ENCODE measurements at places on chromosomes 5 and 9.

GRCh38 chr9:99348289-99348688, 126.2 kb downstream of the SEC61B start:
- DNase-seq, result no peak
- H3K36me3 ChIP-seq, result no peaks in the 10 kb centered on the region
- H3K4me1 ChIP-seq, result no peaks in the 10 kb centered on the region
- H3K27me3 ChIP-seq, result no peaks in the 10 kb centered on the region
- H3K4me3 ChIP-seq, result no peak overlapping the region

- no peak for DNase-seq
- H3K4me1 ChIP-seq, result no peaks in the 10 kb centered on the region
- H3K36me3 ChIP-seq, result no peaks in the 10 kb centered on the region
- no peak overlapping the region for H3K4me3 ChIP-seq
Measured at GRCh38 chr9:1429297-1429696, 379.1 kb downstream of the DMRT2 start.

- no peak for DNase-seq
- H3K27ac ChIP-seq, result no peak overlapping the region
- H3K27me3 ChIP-seq, result no peaks in the 10 kb centered on the region
- no peak overlapping the region for H3K4me3 ChIP-seq
- H3K4me1 ChIP-seq, result no peaks in the 10 kb centered on the region
Measured at GRCh38 chr5:172973127-172973916, 10.2 kb upstream of the ATP6V0E1 start.

GRCh38 chr9:114397219-114397847, 9.6 kb upstream of the AKNA start:
- H3K36me3 ChIP-seq, result no peaks in the 10 kb centered on the region
- no peaks in the 10 kb centered on the region for H3K27me3 ChIP-seq
- H3K4me3 ChIP-seq, result peak overlapping the region; percentile 79
- H3K4me1 ChIP-seq, result peaks cover 13% of the 10 kb centered on the region

- DNase-seq, result no peak
- no peak overlapping the region for H3K4me3 ChIP-seq
- no peaks in the 10 kb centered on the region for H3K36me3 ChIP-seq
- no peaks in the 10 kb centered on the region for H3K4me1 ChIP-seq
- H3K27ac ChIP-seq, result no peak overlapping the region
Measured at GRCh38 chr9:18485714-18486113, 11.8 kb downstream of the ADAMTSL1 start.

DNA sequence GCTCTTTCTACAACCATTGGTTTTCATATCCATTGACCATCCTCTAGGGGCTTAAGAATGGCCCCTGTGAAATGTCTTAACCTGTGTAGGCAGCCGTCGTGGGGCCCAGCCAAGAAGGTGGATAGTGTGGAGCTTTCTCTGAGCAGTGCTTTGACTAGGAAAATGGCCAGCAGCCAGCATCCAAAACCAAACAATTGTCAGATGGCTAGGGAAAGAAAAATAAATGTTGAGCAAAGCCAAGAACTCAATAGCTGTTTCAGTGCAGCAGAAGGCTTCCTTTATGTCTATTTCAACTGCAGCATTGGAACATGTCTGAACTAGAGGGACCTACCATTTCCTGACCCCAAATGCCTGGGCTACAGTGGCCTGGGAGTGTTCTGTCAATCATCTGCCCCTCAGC, 374.9 kb downstream of the TLE4 start:
- H3K27ac ChIP-seq, result no peak overlapping the region
- no peaks in the 10 kb centered on the region for H3K4me1 ChIP-seq
- H3K36me3 ChIP-seq, result no peaks in the 10 kb centered on the region
- no peak for DNase-seq

- H3K27ac ChIP-seq, result peak overlapping the region; percentile 97
- H3K4me3 ChIP-seq, result peak overlapping the region; percentile 47
- peaks cover 84% of the 10 kb centered on the region for H3K4me1 ChIP-seq
- no peaks in the 10 kb centered on the region for H3K27me3 ChIP-seq
Measured at GRCh38 chr9:129140397-129141065, 29.3 kb downstream of the PTPA start.

DNA sequence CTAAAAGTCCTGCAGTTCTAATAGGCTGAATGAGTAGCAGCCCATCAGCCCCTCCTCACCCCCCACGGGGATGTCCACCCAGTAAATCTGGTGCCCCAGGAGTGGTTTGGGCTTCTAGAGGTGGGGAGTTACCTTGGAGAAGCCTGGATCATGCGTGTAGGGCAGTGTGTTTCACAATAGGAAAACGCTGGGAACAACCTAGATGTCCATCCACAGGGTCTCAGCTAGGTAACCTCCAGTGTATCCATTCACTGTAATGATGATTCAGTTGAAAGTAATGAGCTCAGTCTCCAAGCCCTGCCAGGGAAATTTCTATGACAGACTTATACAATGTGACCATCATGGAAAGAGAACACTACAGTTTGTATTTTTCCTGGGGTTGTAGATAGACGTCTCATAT, 51.8 kb downstream of the NDST1 start:
- no peak overlapping the region for H3K27ac ChIP-seq
- H3K4me3 ChIP-seq, result no peak overlapping the region
- no peaks in the 10 kb centered on the region for H3K4me1 ChIP-seq

DNA sequence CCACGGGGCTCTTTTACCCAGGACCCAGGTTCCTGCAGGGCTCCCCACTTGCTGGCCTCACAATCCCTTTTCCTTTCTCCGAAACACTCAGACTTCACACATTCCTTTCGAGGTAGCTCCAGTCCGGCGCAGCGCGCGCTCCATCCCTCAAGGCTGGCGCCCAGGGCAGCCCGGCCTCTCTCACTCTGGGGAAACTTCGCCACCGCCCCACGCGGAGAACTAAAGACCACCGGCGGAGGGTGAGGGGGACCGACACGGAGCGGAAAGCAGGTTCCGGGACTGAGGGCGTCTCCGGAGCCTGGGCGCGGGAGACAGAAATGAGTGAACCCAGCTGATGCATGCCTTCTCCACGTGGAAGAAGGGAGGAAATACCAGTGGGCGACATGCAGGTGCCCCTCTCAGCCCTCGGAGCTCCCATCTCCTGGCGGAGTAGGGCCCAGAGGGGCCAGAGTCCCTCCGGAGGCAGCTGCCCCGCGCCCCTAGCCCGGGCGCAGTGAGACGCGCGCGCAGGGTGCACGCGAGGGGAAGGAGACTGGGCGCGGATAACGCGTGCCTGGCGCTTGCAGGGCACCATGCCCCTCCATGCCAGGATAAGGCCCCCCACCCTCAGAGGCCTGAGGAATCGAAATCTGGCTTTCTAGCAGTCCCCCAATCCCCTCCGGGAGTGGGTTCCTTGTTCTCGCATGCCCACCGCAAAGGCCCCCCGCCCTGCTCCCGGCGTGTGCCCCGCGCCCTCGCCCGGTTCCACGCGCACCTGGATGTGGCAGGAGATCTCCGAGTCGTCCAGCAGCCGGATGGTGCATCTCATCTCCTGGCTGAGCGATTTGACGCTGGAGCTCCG, 650 bp downstream of the FRMD3 start:
- peak overlapping the region; percentile 71 for H3K4me3 ChIP-seq
- no peak for DNase-seq
- H3K27me3 ChIP-seq, result no peaks in the 10 kb centered on the region
- H3K27ac ChIP-seq, result no peak overlapping the region
- H3K36me3 ChIP-seq, result no peaks in the 10 kb centered on the region
- H3K4me1 ChIP-seq, result peaks cover 24% of the 10 kb centered on the region

GRCh38 chr5:66717455-66718373, 121.5 kb downstream of the MAST4 start:
- H3K4me3 ChIP-seq, result no peak overlapping the region
- no peaks in the 10 kb centered on the region for H3K27me3 ChIP-seq
- no peak overlapping the region for H3K27ac ChIP-seq
- DNase-seq, result no peak
- no peaks in the 10 kb centered on the region for H3K4me1 ChIP-seq
- H3K36me3 ChIP-seq, result no peaks in the 10 kb centered on the region

DNA sequence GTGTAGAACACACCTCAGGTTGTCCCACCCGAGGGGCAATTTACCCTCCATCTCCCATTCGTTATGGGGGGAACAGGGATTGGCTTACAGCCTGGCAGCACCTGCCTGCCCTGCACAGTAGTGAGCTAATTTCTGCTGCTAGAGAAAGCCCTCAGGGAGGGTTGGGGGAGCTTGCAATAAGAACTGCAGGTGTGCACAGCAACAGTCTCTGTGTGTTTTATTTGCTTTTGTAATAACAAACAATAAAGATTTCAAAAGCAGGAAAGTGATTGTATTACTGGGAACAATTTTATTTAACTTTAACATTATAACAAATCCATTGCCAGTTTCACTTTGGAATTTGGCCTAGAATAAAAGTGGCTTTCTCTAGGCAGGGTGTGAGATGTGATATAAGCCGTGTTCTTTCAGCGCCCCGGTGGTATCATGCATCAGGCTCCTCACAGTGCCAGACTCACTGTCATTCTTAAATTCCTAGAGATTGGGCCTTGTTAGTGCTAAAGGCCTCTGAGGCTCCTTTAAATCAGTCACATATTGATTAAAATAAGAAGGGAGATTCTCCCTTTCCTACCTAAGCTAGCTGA, 81.1 kb downstream of the RMI1 start:
- no peaks in the 10 kb centered on the region for H3K27me3 ChIP-seq
- no peak overlapping the region for H3K4me3 ChIP-seq
- H3K36me3 ChIP-seq, result no peaks in the 10 kb centered on the region
- H3K4me1 ChIP-seq, result peaks cover 16% of the 10 kb centered on the region
- no peak for DNase-seq
- H3K27ac ChIP-seq, result no peak overlapping the region

- H3K27ac ChIP-seq, result peak overlapping the region; percentile 91
- no peak for DNase-seq
- H3K27me3 ChIP-seq, result no peaks in the 10 kb centered on the region
- H3K4me1 ChIP-seq, result peaks cover 36% of the 10 kb centered on the region
- no peaks in the 10 kb centered on the region for H3K36me3 ChIP-seq
Measured at GRCh38 chr9:127876764-127877562, 512 bp downstream of the AK1 start.

GRCh38 chr5:144169904-144170275, 569 bp downstream of the YIPF5 start:
- peak overlapping the region; percentile 70 for H3K4me3 ChIP-seq
- no peaks in the 10 kb centered on the region for H3K4me1 ChIP-seq
- DNase-seq, result no peak
- no peaks in the 10 kb centered on the region for H3K27me3 ChIP-seq

- H3K4me1 ChIP-seq, result no peaks in the 10 kb centered on the region
- H3K36me3 ChIP-seq, result no peaks in the 10 kb centered on the region
Measured at GRCh38 chr5:55621229-55621628, 86.5 kb upstream of the PLPP1 start.

GRCh38 chr5:136208916-136209315, 16.0 kb upstream of the SMIM32 start:
- no peak overlapping the region for H3K4me3 ChIP-seq
- H3K4me1 ChIP-seq, result no peaks in the 10 kb centered on the region
- peaks cover 62% of the 10 kb centered on the region for H3K27me3 ChIP-seq
- no peaks in the 10 kb centered on the region for H3K36me3 ChIP-seq

- H3K4me1 ChIP-seq, result no peaks in the 10 kb centered on the region
- H3K27me3 ChIP-seq, result no peaks in the 10 kb centered on the region
- no peak overlapping the region for H3K27ac ChIP-seq
- H3K4me3 ChIP-seq, result no peak overlapping the region
Measured at GRCh38 chr5:78735834-78736463, 87.4 kb upstream of the LHFPL2 start.

DNA sequence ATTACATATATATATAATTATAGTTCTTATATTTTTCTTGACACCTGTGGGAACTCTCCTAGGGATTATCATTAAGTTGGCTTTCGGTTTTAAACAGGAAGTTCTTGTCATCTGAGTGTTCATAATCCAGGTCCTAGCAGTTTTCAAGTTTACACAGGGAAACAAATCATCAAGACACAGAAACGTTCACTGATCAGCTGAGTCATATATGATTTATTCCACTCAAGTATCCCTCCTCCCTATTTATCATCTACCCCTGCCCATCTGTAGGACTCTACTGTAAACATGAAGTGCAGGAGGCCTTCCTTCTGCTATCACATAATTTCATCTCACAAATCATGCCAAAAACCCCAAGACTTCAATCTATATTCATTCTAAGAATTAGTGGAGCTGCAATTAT, 6.3 kb downstream of the SLC25A51 start:
- DNase-seq, result no peak
- H3K4me3 ChIP-seq, result no peak overlapping the region
- H3K27me3 ChIP-seq, result no peaks in the 10 kb centered on the region
- no peaks in the 10 kb centered on the region for H3K36me3 ChIP-seq

DNA sequence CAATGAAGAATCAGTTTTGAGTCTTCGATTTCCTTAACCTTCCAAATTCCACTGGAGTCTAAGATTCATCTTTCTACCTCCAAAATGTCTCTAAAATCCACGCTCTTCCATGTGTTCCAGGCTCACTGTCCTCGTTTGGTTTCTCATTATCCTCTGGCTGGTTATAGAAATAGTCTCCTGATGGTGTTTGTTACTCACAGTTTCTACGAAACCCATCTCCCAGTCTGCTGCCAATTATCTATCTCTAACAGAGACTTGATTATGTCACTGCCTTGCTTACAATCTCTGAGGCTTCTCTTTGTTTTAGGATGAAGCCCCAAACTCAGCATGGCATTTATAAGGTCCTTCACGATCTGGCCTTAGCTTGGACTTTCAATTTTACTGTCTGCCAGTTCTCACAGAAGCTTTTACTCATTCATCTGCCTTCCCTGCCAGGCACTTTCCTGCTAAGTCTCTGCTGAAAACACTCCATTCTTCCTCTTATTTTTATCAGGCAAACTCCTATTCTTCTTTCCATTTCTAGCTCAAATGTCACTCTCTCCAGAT, 339.6 kb upstream of the SGCD start:
- H3K27ac ChIP-seq, result no peak overlapping the region
- H3K36me3 ChIP-seq, result no peaks in the 10 kb centered on the region
- H3K4me3 ChIP-seq, result no peak overlapping the region
- H3K4me1 ChIP-seq, result no peaks in the 10 kb centered on the region
- H3K27me3 ChIP-seq, result no peaks in the 10 kb centered on the region
- DNase-seq, result no peak

DNA sequence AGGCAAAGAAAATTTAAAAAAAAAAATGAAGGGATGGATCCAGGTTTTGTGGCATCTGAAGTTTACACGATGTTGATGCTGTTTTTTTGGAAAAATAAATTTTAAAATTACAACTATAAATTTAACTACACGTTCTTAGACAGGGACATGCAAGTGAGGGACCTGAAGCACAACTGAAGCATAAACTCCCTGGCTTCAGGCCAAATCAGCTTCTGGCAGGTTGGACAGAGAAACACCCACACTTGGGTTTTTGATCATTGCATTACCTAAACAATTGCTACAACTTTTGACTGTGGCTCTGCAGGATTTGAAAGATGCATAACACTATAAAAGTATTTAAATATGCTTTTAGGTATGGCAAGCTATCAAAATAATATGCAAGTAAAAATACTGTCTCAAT, 1318.3 kb upstream of the DMAC1 start:
- H3K36me3 ChIP-seq, result no peaks in the 10 kb centered on the region
- no peaks in the 10 kb centered on the region for H3K4me1 ChIP-seq
- no peak overlapping the region for H3K4me3 ChIP-seq
- no peak overlapping the region for H3K27ac ChIP-seq

GRCh38 chr5:17067657-17068392, 131.7 kb upstream of the MYO10 start:
- H3K36me3 ChIP-seq, result no peaks in the 10 kb centered on the region
- H3K4me3 ChIP-seq, result no peak overlapping the region
- H3K27ac ChIP-seq, result no peak overlapping the region
- no peak for DNase-seq
- no peaks in the 10 kb centered on the region for H3K27me3 ChIP-seq
